ENCODE measurements at places on chromosomes 1 and 21.

- no peak for DNase-seq
These were observed 14.9 kb upstream of the LRRC3 start for GRCh38 chr21:44440241-44441040.

DNA sequence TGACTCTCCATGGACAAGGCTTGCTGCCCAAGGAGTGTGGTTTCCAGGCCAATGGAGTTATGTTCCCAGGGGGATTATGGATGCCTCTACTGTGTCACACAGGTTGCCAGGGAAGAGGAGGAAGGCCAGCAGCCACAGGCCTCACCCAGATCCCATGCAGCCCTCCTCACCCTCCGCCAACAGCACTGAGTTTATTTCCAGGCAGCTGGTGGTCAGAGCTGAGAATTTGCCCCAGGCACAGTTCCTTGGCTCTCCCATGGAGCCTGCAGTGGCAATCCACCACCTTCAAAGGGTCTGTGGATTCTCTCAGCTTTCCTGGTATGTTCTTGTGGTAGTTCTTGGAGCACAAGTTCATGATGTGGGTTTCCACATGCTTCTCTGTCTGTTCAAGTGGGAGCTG, 79.2 kb downstream of the NTNG1 start:
- DNase-seq: no peak

DNA sequence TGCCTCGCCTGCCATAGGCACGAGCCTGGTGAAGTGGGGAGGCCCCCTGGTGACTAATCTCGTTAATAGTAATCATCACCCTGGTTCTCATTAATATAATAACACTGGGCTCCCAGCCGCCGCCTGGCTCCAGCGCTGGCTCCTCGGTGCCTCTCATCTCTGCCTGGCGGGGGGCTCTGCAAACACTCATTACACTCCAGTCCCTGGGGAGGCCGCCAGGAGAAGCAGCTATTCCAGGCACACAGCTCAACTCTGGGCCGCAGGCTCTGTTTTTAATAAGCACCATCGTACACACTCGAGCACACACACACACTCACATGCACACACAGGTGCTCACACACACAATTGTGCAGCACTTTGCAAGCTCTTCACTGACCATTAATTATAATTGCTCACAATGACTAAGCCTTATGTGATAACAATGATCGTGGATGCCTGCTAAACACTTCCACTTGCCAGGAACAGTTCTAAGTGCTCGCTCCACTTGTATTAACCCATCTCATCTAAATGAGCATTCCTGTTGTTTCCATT, 52.2 kb downstream of the SDC3 start:
- DNase-seq: no peak

- no peak for DNase-seq
These were observed 130.2 kb downstream of the IFI44 start for GRCh38 chr1:78779831-78780230.

DNA sequence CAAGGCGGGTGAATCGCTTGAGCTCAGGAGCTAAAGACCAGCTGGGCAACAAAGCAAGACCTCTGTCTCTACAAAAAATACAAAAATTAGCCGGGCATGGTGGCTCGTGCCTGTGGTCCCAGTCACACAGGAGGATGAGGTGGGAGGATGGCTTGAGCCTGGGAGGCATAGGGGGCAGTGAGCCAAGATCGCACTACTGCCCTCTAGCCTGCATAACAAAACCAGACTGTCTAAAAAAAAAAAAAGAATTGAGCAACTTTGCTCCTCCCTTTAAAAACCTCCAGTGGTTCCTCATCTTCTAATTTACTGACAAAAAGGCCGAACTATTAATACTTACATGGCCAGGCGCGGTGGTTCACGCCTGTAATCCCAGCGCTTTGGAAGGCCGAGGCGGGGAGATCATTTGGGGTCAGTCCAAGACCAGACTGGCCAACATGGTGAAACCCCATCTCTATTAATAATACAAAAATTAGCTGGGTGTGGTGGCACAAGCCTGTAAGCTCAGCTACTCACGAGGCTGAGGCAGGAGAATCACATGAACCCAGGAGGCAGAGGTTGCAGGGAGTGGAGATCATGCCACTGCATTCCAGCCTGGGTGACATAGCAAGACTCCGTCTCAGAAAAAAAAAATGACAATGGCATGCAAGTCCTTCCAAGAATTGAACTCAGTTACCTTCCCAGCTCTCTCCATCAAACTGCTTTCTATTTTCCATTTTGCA, 4.4 kb downstream of the ACBD3 start:
- DNase-seq: no peak

DNA sequence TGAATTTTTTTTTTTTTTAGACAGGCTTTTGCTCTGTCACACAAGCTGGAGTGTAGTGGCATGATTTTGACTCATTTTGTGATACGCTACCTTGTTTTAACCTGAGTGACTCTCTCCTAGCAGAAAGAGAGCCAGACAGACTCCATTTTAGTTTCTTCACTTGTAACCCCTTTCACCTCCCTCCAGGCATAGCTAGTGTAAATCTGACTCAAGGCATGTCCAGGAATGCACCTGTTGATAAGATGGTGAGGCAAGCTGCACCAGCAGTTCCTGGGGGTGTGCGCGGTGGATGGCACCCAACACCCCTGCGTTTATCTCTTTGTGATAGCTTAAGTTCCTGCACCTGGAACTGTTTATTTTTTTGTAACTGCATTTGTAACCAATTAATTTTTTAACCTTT, 4.7 kb upstream of the PHACTR4 start:
- no peak for DNase-seq

- no peak for DNase-seq
These were observed 21.4 kb downstream of the SOX13 start for GRCh38 chr1:204094313-204094729.

DNA sequence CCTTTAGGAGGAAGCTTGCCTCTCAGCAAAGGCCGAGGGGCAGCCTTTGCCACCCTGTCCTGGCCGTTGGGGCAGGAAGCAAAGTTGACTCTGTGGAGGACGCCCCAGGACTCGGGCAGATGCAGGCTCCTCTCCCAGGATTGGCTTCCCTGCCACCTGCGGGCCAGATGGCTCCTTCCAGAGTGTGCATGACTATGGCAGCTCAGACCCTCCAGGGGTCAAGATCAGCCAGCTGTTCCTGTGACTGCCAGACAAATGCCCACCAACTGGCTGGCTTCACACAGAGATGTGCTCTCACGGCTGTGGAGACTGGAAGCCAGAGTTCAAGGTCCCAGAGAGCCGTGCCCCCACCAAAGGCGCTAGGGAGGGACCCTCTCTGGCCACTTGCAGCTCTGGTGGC, 87.0 kb upstream of the VAMP3 start:
- DNase-seq: no peak

- DNase-seq: no peak
These were observed 502.2 kb upstream of the PRMT6 start for GRCh38 chr1:106554294-106554693.

DNA sequence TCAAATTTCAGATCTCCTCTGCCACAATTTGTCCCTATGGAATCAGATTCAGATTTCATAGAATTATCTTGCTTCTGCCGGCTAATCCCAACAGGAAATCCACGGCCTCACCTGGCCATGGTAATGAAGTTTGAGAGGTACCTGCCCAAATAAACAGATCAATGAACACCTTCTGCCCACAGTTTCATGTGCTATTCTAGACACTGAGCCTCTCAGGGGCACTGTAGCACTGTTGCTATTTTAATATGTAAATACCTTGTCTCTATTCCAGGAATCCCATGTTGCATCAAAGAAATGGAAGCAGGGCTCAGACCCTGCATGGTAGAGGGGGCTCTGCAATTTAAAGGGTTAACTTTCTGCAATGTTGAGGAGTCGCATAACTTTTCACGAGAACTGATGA, 593.1 kb downstream of the PTBP2 start:
- DNase-seq: no peak

All from KG1 (cell line).